Kidney capillary endothelial cell (primary cell): ENCODE measurements at places on chromosomes 2 and 18.
A peak's percentile ranks its signal among the peaks of the same experiment; 100 is the strongest.

DNA sequence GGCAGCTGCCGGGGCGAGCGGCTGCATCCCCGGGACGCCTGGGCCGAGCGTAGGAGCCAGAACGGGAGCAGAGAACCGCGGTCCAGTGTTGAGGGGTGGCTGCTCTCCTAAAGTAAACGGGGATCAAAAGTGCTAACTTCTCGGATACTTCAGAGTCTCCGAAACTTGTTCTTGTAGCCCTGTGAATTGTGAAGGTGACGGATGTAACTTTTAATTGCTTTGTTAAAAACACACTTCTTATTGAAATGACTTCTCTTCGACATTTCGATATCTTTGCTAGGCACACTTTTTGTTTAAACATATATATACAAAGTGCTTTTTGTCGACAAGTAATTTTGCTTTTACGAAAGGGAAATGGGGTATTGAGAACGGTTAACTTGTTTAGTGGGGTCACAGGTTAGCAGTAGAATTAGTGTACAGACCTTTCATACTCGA lies 540 bp downstream of the ATP9B start:
- peak; percentile 41 for DNase-seq

- DNase-seq: no peak
Observed at GRCh38 chr2:64328415-64328722, 125.6 kb upstream of the LGALSL start.

DNA sequence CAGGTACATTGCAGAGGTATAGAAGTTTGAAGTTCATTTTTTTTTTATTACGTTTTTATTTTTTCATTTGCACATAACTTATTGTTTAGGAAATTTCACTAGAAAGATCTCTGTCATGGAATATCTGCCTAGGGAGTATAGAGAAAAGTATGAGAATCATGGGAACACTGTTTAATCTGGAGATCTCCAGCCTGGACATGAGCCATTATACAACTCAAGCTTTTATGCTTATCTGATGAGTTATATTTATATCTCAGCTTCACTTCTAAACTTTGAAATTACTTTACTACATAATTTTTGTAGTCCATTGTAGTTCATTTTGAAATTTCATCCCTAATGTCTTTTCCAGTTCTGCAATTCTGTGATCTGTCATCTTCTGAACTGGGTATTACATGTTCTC lies 515.6 kb downstream of the ERBB4 start:
- no peak for DNase-seq

DNA sequence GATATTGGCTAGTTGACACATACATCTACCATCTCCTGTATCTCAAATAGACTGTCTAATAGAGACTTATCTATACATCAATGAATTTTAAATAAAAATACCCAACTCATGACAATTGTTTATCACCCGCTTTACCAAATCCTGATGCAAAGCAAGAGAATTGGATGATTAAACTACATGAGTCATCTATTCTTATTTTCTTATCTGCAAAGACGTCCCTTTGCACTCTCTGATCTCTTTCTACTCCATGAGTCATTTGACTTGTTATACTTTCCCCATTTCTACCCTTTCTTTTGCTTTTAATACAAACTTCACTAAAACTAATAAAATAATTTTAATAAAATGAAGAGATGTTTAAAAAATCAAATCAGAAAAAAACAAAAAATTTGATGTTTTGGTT lies 261.7 kb upstream of the MAP2 start:
- DNase-seq: no peak

DNA sequence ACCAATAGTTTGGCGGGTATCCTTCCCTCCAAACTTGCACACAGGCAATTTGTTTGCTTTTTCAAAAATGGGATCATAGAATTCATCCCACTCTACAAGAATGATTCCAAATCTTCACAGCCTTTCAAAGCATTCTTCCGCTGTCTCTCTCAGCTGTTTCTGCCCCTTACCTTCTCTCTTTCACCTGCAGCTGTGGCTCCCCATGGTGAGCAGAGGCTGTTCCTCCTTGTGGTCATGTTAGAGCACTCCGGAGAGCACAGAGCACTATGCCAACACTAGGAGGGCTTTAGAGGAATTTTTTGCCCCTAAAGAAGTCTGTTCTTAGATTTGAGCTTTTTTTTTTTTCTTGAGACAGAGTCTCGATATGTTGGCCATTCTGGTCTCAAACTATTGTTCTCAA lies 30.4 kb downstream of the MTHFD2 start:
- DNase-seq: no peak

DNA sequence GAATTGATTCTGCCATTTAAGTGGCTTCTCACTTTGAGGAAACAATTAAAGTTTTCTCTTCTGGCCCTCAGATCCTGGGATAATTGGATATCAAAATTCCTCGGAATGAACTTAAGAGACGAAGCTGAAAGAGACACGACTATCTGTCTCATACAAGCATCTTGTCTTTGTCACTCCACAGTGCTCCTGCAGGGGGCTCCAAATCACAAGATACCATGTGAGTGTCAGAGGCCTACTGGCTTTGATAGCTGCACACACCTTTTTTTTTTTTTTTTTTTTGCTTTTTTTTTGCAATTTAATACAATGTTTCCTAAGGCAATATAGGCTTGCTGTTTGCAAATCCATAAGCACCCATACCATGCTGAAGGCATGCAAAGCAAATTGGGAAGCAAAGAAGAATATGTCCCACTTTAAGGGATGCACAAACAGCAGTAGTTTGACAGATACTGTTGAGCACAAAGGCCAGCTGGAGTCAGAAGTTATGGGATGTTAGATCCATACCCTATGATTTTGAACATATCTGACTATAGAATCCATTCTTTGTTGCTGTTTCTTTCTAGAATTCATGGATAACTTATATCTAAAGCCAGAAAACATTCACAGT lies 109.0 kb upstream of the CBLN2 start:
- peak; percentile 15 for DNase-seq

- no peak for DNase-seq
Observed at GRCh38 chr2:1614564-1614963, 129.8 kb downstream of the PXDN start.
